Common myeloid progenitor, CD34-positive (primary cell): ENCODE measurements at places on chromosomes 5 and 9.

GRCh38 chr9:114811301-114811700 lies 5.5 kb upstream of the TNFSF15 start:
- H3K4me1 ChIP-seq = peaks cover 3% of the 10 kb centered on the region
- H3K27ac ChIP-seq = no peak overlapping the region

GRCh38 chr5:17228821-17229291 lies 11.4 kb downstream of the BASP1 start:
- peaks cover 3% of the 10 kb centered on the region for H3K36me3 ChIP-seq
- no peaks in the 10 kb centered on the region for H3K27me3 ChIP-seq

DNA sequence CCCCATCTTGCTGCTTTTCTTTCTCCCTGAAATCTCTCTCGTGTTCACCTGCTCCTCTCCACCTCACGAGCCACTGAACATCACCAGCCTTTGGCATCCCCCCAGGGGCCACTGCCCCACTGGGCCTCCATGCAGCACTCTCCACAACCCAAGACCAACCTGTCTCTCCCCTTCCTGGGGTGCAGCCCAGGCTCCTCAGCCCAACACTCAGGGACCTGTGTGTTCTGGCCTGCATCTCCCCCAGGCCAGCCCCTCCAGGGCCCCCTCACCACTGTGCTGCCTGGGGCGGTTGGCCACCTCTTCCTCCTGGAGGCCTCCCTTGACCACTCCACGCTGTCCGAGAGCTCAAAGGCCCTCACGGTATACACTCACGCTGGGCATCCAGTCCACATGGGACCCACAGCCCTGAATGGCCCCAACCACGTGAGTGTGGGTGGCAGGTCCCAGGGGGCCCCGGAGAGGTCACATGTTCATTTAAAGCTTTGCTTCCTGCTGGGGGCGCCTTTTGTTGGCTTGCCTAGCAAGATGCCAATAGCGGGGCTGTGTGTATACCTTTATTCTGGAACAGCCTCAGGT lies 453 bp upstream of the DOK3 start:
- no peaks in the 10 kb centered on the region for H3K27me3 ChIP-seq
- peak; percentile 24 for DNase-seq
- H3K4me1 ChIP-seq = peaks cover 51% of the 10 kb centered on the region
- H3K36me3 ChIP-seq = peaks cover 54% of the 10 kb centered on the region

GRCh38 chr5:168916852-168917251 lies 337.7 kb upstream of the PANK3 start:
- no peaks in the 10 kb centered on the region for H3K36me3 ChIP-seq
- peaks cover 9% of the 10 kb centered on the region for H3K4me1 ChIP-seq
- H3K27me3 ChIP-seq = no peaks in the 10 kb centered on the region
- H3K27ac ChIP-seq = no peak overlapping the region

- no peak overlapping the region for H3K4me3 ChIP-seq
- no peak for DNase-seq
- no peaks in the 10 kb centered on the region for H3K36me3 ChIP-seq
- no peaks in the 10 kb centered on the region for H3K27me3 ChIP-seq
- H3K4me1 ChIP-seq = peaks cover 3% of the 10 kb centered on the region
Measured at GRCh38 chr9:36101916-36102741, 34.4 kb upstream of the GLIPR2 start.

DNA sequence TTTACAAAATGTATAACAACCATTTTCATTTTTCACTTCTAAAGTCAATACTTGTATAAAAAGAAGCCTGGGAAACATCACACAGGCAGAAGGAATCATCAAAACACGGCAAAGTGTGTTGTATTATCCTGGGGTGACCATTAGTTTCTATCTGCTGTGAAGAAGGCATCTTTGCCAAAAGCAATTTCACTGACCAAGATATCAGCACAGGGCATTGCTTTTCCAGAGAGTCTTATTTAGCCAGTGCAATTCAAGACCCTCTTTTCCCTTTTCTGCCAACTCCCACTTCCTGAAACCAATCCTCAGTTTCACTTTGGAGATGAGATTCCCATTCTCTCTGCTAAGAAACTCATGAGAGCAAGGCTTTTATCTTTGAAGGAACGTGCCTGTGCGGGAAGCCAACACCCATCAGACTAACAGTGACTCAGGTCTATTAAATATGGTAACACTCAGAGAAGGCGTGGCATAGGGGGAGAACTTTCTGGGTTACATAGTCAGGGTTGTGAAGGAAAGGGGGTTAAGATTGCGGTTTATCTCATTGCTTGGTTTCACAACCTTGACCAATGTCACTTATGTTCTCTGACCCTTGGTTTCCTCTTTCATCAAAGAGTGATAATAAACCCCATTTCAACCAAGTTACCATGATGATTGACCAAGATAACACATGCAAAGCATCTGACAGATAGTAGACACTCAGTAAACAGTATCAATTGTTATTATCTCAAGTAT lies 666.9 kb upstream of the KLF4 start:
- H3K4me3 ChIP-seq = no peak overlapping the region
- no peak overlapping the region for H3K27ac ChIP-seq
- DNase-seq = peak; percentile 3
- H3K27me3 ChIP-seq = no peaks in the 10 kb centered on the region

- no peaks in the 10 kb centered on the region for H3K36me3 ChIP-seq
- H3K4me3 ChIP-seq = no peak overlapping the region
- no peak for DNase-seq
- no peak overlapping the region for H3K27ac ChIP-seq
Measured at GRCh38 chr5:161093100-161093499, 241.1 kb upstream of the ATP10B start.

GRCh38 chr5:56269216-56269927 lies 36.2 kb upstream of the ANKRD55 start:
- no peaks in the 10 kb centered on the region for H3K27me3 ChIP-seq
- H3K4me3 ChIP-seq = no peak overlapping the region
- H3K4me1 ChIP-seq = no peaks in the 10 kb centered on the region
- H3K27ac ChIP-seq = no peak overlapping the region

DNA sequence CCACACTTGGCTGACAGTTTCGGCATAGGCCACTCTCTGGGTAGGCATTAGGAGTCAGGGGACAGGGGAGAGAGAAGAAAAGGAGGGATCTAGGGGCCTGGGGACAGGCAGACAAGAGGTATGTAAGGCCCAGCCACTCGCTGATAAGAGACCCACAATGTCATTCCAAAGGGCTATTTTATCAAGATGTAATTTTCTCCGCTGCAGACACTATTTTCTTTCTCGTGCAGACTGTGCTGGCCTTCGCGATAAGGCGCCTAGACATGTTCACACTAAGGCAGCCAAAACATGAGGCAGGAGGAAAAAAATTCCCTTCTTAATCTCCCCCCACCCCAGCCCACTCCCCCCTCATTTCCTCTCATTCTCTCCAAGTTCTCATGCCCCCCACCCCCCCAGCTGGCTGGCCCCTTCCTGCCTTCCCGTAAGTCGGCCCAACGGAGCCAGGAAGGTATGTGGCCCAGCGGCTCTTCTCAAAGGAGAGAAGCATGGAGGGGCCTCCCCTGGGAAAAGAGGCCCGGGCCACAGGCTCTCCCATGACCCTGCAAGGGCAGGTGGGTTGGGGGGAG lies 44.9 kb upstream of the SYNPO start:
- no peak overlapping the region for H3K4me3 ChIP-seq
- H3K36me3 ChIP-seq = no peaks in the 10 kb centered on the region
- peaks cover 9% of the 10 kb centered on the region for H3K4me1 ChIP-seq
- no peaks in the 10 kb centered on the region for H3K27me3 ChIP-seq
- H3K27ac ChIP-seq = no peak overlapping the region
- peak; percentile 6 for DNase-seq

DNA sequence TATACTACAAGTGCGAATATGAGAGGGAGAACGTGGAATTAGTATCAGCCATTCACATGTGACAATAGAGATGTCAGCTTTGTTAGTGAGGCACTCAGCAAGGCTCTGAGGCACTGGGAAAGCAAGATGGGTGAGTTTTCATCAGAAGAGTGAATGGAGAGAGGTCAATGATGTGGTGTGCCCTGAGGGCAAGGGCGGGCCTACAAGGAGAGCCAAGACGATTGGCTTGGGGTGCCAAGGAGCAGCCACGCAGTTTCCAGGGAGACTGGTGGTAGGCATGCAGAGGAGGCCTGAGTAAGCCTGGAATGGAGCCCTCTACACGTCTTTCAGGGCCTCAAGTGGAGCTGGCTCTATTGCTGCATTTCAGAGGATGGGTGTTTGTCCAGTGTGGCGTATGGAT lies 24.7 kb downstream of the BTF3 start:
- DNase-seq = no peak
- no peak overlapping the region for H3K27ac ChIP-seq
- H3K36me3 ChIP-seq = no peaks in the 10 kb centered on the region
- no peak overlapping the region for H3K4me3 ChIP-seq

DNA sequence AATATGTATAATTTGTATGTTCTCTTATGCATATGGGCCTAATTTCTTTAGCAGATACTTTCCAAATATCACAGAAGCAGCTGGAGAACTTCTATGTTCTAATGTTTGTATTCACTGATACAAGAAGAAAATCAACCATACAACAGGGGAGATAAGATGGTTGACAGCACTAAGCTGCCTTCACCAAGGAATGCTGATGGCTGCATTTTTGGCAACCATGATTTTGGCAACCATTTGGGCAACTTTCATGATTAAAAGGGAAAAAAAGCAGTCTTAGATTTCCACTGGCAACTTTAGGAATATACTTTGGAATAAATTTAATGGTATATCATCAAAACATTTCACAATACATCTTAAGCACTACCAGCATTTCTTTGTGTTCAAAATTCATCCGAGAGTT lies 740.3 kb upstream of the CDH6 start:
- H3K27ac ChIP-seq = no peak overlapping the region
- no peak overlapping the region for H3K4me3 ChIP-seq
- DNase-seq = no peak
- no peaks in the 10 kb centered on the region for H3K27me3 ChIP-seq

DNA sequence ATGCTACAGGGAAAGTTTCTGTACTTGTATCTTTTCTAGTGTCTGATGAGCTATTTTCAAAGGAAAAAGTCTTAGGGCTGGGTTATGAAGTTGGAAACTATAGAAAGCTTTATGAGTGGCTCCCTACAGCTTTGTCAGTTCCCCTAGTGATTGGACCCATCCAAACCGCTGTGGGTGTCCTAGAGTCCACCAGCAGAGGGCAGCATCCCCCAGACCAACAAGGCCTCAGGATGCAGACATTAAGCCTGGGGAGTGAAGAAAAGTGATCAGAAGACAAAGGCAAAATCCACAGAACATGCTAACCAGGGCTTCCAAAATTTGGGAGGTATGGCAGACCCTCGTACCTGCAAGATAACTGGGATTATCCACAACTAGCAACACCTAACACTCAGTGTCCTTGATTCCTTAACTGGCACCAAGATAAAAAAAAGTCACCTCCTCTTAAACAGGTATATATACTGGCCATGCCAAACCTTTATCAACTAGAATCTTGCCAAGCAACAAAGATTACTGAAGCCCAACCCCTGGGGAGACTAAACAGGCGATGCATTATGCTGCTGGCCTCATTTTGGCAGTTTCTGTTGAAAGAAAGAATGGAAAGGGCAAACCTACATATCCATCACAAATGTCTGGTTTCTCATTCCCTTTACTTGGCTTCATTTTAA lies 110.4 kb upstream of the NR5A1 start:
- H3K27me3 ChIP-seq = no peaks in the 10 kb centered on the region
- H3K4me3 ChIP-seq = no peak overlapping the region
- peak; percentile 90 for DNase-seq
- H3K36me3 ChIP-seq = no peaks in the 10 kb centered on the region
- H3K27ac ChIP-seq = no peak overlapping the region

DNA sequence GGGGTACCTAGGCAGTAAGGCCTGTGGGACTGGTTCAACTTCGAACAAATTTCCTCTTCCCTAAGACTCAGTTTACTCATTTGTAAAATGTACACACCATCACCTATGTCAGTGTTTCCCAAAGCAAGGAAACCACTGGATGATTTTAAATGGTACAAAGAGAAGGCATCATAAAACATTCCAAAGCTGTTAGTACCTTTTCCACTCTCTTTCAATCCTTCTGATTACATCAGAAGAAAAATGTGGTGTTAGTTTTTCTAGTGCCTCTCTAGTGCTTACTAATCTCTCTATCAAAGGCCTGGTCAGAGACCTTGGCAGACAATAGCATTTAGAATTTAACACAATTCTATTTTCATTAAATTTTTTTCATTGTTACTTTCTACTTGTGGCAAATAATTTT lies 18.1 kb downstream of the NR6A1 start:
- no peaks in the 10 kb centered on the region for H3K36me3 ChIP-seq
- no peak overlapping the region for H3K4me3 ChIP-seq
- DNase-seq = no peak
- no peak overlapping the region for H3K27ac ChIP-seq

GRCh38 chr9:132049323-132049882 lies 30.3 kb downstream of the MED27 start:
- H3K4me1 ChIP-seq = no peaks in the 10 kb centered on the region
- no peak overlapping the region for H3K27ac ChIP-seq
- H3K4me3 ChIP-seq = no peak overlapping the region
- no peak for DNase-seq

- no peaks in the 10 kb centered on the region for H3K36me3 ChIP-seq
- no peak overlapping the region for H3K27ac ChIP-seq
- no peaks in the 10 kb centered on the region for H3K27me3 ChIP-seq
- peaks cover 3% of the 10 kb centered on the region for H3K4me1 ChIP-seq
- H3K4me3 ChIP-seq = no peak overlapping the region
Measured at GRCh38 chr9:98375138-98375726, 119.8 kb upstream of the TBC1D2 start.

DNA sequence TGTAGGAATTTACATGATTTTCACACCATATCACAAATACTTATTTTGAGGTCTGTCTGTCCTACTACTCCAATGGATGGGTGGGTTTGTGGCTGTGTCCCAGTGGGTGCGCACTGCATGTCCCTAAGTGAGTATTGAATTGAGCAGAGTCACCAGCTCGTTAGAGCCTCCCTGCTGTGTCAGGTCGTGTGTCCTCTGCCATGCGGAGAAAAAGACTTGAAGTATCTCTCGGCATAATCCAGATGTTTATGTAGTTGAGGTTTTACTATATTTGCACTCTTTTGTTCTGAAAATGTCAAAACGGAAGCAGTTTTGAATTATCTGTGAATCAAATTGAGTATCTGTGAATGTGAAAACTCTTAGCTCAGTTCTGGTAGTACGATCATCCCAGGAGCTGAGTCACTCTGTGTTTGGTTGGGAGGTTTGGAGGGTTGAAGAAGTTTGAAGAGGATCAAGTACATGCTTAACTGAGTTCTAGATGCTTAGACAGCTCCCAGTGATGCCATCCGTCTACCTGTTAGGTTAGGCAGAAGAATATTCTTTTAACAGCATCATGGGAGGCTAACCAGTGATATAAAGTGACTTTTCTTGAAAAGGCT lies 194.2 kb downstream of the TENT4A start:
- H3K4me1 ChIP-seq = no peaks in the 10 kb centered on the region
- H3K36me3 ChIP-seq = no peaks in the 10 kb centered on the region
- H3K27me3 ChIP-seq = no peaks in the 10 kb centered on the region

DNA sequence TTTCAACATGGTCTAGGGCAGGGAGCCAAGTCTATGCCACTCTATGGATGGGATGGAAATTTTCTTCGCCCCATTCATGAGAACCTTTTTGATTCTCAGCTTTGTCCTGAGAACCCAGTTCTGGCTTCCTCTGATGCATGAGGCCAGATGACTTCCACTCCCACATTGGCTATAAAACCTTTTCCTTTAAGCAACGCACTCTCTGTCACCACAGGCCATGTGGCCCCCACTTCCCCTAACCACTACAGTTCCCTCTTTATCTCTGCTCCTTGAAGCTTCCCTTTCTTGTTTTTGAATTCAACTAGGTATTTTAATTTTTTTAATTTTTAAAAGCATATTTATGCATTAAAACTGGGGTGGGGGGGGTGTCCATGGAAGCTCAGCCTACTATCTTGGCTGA lies 401.3 kb downstream of the ENC1 start:
- peak; percentile 85 for DNase-seq
- no peak overlapping the region for H3K27ac ChIP-seq
- H3K4me1 ChIP-seq = peaks cover 29% of the 10 kb centered on the region
- no peak overlapping the region for H3K4me3 ChIP-seq
- no peaks in the 10 kb centered on the region for H3K27me3 ChIP-seq

GRCh38 chr5:36691226-36691625 lies 84.8 kb downstream of the SLC1A3 start:
- H3K27ac ChIP-seq = no peak overlapping the region
- H3K4me3 ChIP-seq = no peak overlapping the region
- H3K4me1 ChIP-seq = no peaks in the 10 kb centered on the region
- no peak for DNase-seq
